ENCODE measurements at places on chromosomes 3 and 15. TPM values are rescaled to one million over a fixed set of nuclear protein-coding genes. Genes with fewer than 3 reads are reported as not detected.

GRCh38 chr3:99666201-99666600 lies 27.8 kb downstream of the COL8A1 start:
- no peaks in the 10 kb centered on the region for H3K27me3 ChIP-seq
- no peak overlapping the region for H3K4me3 ChIP-seq
- no peak for DNase-seq
- no peak overlapping the region for H3K27ac ChIP-seq
- peaks cover 31% of the 10 kb centered on the region for H3K4me1 ChIP-seq

DNA sequence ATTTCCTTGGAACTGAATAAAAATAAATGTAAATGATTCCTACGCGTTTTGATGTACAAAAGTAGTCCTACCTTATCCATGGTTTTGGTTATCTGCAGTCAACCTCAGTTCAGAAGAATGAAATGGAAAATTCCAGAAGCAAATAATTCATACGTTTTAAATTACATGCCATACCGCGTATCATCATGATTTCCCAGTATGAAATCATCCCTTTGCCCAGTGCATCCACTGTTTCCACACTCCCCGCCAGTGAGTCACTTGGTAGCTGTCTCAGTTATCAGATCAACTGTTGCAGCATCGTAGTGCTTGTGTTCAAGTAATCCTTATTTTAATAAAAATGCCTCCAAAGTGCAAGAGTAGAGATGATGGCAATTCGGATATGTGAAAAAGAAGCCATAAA lies 9.1 kb upstream of the MFSD1 start:
- no peak overlapping the region for H3K4me3 ChIP-seq
- no peak for DNase-seq
- H3K27me3 ChIP-seq: no peaks in the 10 kb centered on the region

Gene CCR4
- 0.08 TPM for total RNA-seq

Gene VEPH1
- 10.3 TPM for total RNA-seq

Gene TEX264
- 23.8 TPM for total RNA-seq

Gene PLA1A
- 0.80 TPM for total RNA-seq
